Activated CD8-positive, alpha-beta memory T cell treated with anti-CD3 and anti-CD28 coated beads for 1 hour (primary cell): ENCODE measurements at places on chromosomes 7 and 10.

GRCh38 chr10:118586911-118587310 lies 8.5 kb downstream of the PRLHR start:
- DNase-seq, result no peak

DNA sequence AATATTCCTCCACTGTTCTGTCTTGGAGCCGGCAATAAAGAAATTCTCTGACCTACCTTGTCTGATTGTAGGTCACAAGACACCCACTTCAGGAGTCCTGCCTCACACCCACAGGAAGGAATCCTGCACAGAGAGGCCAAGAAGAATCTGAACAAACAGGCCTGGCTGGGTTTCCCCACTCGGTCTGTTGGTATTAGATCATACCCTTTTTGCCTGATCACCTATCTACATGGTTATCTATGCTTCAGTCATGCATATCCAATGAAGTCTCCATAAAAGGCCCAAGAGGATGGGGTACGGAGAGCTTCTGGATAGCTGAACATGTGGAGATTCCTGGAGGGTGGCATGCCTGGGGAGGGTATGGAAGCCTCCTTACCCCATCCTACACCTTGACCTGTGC lies 12.3 kb downstream of the OGDH start:
- no peak for DNase-seq

GRCh38 chr10:102769375-102770107 lies 25.8 kb downstream of the WBP1L start:
- DNase-seq, result no peak

GRCh38 chr7:68319061-68319460 lies 1279.2 kb upstream of the AUTS2 start:
- no peak for DNase-seq

DNA sequence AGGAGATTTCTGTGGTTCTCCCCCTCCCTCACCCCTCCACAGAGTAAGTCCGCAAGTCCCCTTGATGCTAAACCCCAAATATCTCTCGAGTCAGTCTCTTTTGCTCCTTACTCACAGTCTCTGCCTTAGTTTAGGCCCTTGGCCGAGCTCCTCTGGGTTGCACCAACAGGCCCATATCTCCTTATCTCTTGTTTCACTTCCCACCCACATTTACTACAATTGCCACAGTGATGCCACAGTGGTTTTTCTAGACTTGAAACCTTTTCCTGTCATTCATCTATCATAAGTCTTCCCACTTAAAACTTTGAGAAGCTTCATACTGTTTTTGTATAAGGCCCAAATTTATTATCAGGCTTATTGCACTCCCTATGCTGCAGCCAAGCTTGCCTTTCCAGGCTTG lies 23.4 kb upstream of the NME8 start:
- no peak for DNase-seq

- no peak for DNase-seq
These were observed 246.7 kb downstream of the ETV1 start for GRCh38 chr7:13742811-13743210.
